ENCODE measurements at places on chromosomes 16 and 17.

- DNase-seq = no peak
Measured at GRCh38 chr17:384622-385177, 32.1 kb upstream of the RPH3AL start.

DNA sequence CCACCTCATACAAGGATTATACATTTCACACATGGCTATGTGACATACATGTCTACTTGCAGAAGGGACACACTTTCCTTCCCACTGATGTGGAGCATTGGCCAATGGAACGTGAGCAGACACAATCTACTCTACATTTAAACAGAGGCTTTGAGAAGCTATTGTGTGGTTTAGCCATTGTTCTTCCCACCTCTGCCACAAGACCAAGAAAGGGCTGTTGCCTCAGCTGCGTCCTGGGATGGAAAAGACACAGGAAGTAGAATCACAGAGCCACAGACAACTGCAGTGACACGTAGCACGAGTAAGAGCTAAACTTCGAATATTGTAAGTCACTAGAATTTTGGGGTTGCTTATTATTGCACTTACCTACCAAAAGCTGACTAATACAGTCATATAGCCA is 33.3 kb downstream of the PRKCB start:
- no peak for DNase-seq

DNA sequence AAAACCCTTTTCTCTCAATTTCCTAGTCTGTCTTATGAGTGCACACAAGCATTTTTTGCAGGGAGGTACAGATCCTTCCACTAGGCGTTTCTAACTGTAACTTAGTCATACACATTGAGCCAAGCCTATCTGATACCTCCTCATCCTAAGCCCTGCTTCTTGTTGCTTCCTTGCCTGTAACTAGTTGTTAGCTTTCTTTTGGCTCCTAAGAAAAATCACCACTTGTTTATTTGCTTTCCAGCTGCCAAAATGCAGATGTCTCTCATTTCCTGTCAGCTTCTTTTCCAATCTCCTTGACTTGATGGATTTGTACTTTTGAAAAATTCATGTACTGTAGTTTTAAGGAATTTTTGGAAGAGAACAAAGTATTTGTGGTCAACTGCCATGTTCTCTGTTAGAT is 73.7 kb downstream of the TNRC6C start:
- DNase-seq = no peak

DNA sequence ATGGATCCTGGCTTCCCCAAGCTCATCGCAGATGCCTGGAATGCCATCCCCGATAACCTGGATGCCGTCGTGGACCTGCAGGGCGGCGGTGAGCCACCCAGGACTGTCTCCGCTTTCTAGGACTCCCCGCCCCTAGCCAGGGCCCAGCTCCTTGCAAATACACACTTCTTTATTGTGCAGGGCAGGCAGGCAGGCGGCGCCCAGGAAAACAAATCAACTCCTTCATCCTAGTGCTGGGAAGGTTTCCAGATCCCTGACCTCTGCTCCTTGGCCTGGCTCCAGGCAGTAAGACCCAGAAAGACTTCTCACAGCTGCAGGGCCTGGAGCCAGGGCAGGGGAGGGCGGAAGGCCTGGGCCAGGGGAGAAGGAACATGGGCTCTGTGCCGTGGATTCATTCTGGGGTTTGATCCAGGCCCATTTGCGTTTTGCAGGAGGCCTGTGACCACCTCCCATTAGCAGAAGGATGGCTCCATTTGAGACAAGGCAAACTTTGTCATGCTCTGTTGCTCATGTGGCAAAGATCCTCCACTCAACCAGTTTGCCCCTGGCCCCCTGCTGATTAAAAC is 6.0 kb upstream of the LPCAT2 start:
- no peak for DNase-seq

DNA sequence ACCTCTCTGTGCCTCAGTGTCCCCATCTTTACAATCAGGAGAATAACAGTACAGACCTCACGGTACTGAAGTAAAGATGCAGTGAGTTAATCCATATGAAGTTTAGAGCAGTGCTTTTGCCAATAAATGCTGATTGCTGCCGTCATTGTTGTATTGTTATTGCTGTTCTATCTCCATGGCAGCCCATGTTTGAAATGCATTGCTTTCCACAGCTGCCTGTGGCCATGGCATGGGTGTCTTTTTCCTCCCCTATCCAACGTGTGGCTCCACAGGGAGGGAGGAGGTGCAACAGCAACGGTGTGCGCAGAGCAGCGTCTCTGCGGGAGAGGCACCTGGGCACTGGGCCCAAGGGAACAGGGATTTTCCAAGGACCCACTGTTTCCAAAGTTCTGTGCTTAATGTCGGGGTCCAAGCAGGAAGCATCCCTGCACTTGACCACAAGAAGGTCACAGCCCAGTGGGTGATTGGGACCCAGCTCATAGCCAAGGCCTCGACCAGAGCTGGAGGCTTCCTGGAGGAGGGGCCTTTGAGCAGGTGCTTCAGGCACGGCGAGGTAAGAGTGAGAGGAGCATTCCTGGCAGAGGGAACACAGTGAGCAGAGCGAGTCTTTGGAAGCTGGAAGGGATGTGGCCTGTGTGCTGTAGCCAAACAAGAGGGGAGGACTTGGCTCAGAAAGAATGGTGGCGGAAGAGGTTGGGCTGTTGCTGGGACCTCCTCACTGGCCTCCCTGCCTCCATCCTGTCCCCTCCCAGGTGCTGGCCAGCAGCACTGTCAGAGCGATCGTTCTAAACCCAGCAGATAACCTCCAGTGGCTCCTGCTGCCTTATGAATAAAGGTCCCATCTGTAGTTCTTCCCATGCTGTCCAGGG is 3.9 kb downstream of the RAI1 start:
- no peak for DNase-seq

GRCh38 chr16:89958068-89958467 is 9.5 kb downstream of the DEF8 start:
- DNase-seq = no peak

DNA sequence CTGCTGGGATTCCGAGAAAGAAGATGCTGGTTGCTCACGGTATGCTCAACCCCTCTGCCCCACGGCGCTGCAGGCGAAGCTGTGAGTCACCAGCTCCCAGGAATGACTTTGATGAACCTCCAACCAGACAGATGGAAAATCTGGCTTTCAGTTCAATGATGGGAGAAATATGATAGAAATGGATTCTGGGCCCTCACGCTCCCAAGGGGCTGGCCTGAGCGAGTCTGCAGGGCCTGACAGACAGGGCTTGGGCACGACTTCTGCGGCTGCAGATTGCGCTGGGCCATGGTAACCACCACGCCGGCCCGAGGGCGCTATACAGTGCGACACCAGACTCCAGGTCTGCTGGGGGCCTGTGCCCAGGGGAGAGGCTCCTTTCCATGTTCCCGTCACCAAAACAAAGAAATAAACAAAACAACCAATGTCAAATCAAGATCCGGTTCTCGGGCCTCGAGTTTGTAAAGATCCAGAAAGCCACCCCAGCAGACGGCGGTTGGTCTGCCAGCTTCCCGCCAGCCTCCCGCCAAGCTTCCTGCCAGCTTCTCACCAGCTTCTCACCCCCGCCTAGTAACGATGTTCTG is 11.1 kb upstream of the ABR start:
- no peak for DNase-seq

DNA sequence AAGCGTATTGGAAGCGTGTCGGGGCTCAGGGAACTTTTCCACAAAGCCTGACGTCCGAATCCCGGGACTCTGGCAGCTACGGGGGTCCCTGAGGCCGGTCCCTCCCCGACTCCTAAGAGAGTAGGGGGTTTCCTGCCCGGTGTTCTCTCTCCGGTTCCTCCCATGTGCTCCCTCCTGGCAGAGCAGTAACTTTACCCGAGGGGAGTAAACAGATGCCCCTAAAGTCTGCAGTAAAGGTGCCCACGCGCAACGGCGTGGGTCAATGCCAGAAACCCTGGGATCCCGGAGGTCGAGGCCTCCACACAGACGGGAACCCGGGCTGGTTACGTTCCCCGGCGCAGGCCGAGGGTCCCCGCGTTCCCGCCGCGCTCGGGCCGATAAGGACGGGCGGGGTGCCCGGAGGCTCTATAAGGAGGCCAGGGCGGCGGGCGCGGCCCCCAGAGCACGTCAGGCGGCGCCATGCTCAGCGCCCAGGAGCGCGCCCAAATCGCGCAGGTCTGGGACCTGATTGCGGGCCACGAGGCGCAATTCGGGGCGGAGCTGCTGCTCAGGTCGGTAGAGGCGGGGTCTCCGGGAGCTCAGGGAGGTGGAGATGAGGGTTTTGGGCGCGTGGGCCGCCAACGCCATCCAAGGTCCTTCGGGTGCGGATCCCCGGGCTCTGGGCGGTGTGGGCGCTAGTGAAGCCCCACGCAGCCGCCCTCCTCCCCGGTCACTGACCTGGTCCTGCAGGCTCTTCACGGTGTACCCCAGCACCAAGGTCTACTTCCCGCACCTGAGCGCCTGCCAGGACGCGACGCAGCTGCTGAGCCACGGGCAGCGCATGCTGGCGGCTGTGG is at the start of gene HBM:
Gene HBM (plus strand): TSS at position 440 of the 836 bp plus-strand sequence. CDS start 20 bp downstream, at position 460.
- peak; percentile 26 for DNase-seq

- DNase-seq = no peak
Measured at GRCh38 chr16:88290850-88291830, 91.6 kb upstream of the ZNF469 start.

- no peak for DNase-seq
Measured at GRCh38 chr16:88938119-88938776, 38.8 kb downstream of the CBFA2T3 start.

DNA sequence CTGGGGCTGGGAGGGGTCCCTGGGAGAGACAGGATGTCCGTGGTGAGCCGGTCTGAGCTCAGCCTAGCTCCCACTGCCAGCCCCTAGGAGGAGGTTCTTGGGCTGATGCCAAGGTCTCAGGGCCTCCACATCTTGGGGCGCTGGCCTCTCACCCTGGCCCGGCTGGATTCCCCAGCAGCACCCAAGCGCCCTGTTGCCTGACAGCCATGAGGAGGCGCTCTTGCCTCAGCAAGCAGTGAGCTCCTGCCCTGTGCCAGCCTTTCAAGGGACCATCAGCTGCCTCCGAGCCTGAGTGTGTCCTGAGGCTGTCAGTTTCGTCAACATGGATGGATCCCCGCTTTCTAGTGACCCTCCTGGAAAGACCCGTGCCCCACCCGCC is 234.9 kb upstream of the CIBAR2 start:
- no peak for DNase-seq

- DNase-seq = peak; percentile 7
Measured at GRCh38 chr17:33667052-33667509, 374.0 kb upstream of the ASIC2 start.

DNA sequence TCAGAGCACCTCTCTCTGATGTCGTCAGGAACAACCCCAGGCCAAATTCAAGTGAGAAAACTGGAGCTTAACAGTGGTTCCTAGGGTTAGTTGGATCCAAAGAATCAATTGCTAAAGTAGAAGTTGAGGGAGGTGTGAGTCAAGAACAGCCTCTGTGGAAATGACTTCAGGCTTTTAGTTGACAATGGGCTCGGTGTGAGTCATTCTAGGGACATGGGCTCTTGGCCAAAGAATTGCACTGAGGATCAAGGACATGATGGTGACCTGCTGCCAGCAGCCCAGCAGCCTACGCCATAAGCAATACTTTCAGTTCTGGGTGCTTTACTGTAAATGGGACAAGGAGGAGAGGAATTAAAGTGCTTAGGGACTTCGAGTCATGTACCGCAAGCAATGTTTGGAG is 32.1 kb upstream of the SMURF2 start:
- no peak for DNase-seq

- DNase-seq = no peak
Measured at GRCh38 chr17:82077617-82078358, 12.2 kb upstream of the DUS1L start.

- no peak for DNase-seq
Measured at GRCh38 chr17:81652906-81653771, 3.2 kb downstream of the PDE6G start.

GRCh38 chr16:75376475-75377161 is 56.7 kb downstream of the CFDP1 start:
- no peak for DNase-seq

- no peak for DNase-seq
Measured at GRCh38 chr17:42997390-42997983, 732 bp upstream of the RPL27 start.

DNA sequence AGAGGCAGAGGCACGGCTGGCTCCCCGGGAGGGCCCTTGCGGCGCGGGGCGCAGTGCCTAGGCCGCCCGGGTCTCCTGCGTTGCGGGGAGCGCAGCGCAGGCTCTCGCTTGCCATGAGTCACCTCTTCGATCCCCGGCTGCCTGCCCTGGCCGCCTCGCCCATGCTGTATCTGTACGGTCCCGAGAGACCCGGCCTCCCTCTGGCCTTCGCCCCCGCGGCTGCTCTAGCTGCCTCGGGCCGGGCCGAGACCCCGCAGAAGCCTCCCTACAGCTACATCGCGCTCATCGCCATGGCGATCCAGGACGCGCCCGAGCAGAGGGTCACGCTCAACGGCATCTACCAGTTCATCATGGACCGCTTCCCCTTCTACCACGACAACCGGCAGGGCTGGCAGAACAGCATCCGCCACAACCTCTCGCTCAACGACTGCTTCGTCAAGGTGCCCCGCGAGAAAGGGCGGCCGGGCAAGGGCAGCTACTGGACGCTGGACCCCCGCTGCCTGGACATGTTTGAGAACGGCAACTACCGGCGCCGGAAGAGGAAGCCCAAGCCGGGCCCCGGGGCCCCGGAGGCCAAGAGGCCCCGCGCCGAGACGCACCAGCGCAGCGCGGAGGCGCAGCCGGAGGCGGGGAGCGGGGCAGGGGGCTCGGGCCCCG is 390 bp downstream of the FOXL1 start:
- no peak for DNase-seq

- DNase-seq = no peak
Measured at GRCh38 chr17:70144260-70144846, 25.0 kb upstream of the KCNJ2 start.

- DNase-seq = peak; percentile 9
Measured at GRCh38 chr17:50426814-50427787, 1.1 kb downstream of the ACSF2 start.

GRCh38 chr17:50396261-50397110 is 837 bp downstream of the LRRC59 start:
- peak; percentile 28 for DNase-seq

- DNase-seq = no peak
Measured at GRCh38 chr16:51149251-51149661, 1.8 kb downstream of the SALL1 start.

- no peak for DNase-seq
Measured at GRCh38 chr16:3638916-3639644, 15.4 kb upstream of the DNASE1 start.

- no peak for DNase-seq
Measured at GRCh38 chr17:73772107-73772705, 128.0 kb upstream of the SDK2 start.

DNA sequence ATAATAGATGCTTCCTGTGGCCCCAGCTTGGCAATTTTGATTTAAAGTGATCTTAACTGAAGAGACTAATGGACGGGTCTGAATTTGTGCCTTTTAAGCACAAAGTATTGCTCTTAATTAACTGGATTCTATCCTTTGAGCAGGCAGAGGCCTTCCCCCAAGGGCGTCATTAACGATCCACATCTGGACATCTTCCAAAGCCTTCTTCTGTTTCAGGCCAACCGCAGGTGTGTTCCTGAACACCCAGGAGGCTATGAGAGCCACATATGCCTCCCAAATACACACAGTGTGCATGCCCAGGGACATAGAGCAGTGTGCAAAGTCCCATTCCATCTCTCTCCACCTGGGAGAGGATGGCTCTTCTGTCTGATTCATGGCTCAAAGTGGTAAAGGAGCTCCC is 42.3 kb downstream of the MAPT start:
- no peak for DNase-seq

- no peak for DNase-seq
Measured at GRCh38 chr17:46202424-46202823, 9.2 kb upstream of the KANSL1 start.
